ENCODE measurements at places on chromosomes 5 and 9.
A peak's percentile ranks its signal among the peaks of the same experiment; 100 is the strongest.

DNA sequence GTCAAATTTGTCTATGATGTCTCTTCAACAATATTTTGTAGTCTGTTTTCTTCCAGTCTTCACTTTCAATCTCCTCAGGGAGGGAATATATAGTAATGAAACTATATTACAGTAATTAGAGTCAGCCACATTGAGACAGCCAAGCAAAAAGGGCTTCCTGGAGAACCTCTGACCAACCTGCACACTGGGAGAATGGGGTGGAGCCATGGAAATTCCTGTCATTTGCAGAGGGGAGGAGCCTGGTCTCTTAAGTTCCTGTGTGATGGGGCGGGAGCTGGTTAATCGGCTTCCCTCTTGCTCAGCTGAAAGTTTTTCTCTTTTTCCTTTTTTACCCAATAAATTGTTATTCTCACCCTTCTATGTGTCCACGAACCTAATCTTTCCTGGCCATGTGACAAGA lies 1220.0 kb downstream of the PTPRD start:
- H3K4me3 ChIP-seq, result no peak overlapping the region
- no peaks in the 10 kb centered on the region for H3K4me1 ChIP-seq
- H3K27me3 ChIP-seq, result no peaks in the 10 kb centered on the region
- H3K36me3 ChIP-seq, result no peaks in the 10 kb centered on the region
- no peak overlapping the region for H3K27ac ChIP-seq

GRCh38 chr9:2351324-2351723 lies 270.3 kb upstream of the VLDLR start:
- H3K4me3 ChIP-seq, result no peak overlapping the region
- H3K36me3 ChIP-seq, result no peaks in the 10 kb centered on the region
- no peaks in the 10 kb centered on the region for H3K27me3 ChIP-seq
- no peak overlapping the region for H3K27ac ChIP-seq
- peaks cover 4% of the 10 kb centered on the region for H3K4me1 ChIP-seq
- no peak for DNase-seq

GRCh38 chr5:1497795-1498622 lies 25.8 kb downstream of the LPCAT1 start:
- H3K27me3 ChIP-seq, result no peaks in the 10 kb centered on the region
- H3K4me3 ChIP-seq, result no peak overlapping the region
- H3K4me1 ChIP-seq, result peaks cover 16% of the 10 kb centered on the region
- H3K36me3 ChIP-seq, result peaks cover 7% of the 10 kb centered on the region
- DNase-seq, result no peak

- no peaks in the 10 kb centered on the region for H3K36me3 ChIP-seq
- peaks cover 24% of the 10 kb centered on the region for H3K4me1 ChIP-seq
- DNase-seq, result no peak
- H3K27me3 ChIP-seq, result no peaks in the 10 kb centered on the region
- H3K4me3 ChIP-seq, result peak overlapping the region; percentile 92
- H3K27ac ChIP-seq, result peak overlapping the region; percentile 98
Measured at GRCh38 chr5:79235261-79235633, 684 bp upstream of the JMY start.

GRCh38 chr9:111350556-111350955 lies 20.5 kb upstream of the OR2K2 start:
- no peaks in the 10 kb centered on the region for H3K4me1 ChIP-seq
- H3K27me3 ChIP-seq, result no peaks in the 10 kb centered on the region
- H3K4me3 ChIP-seq, result no peak overlapping the region
- no peak for DNase-seq
- no peak overlapping the region for H3K27ac ChIP-seq
